ENCODE measurements at places on chromosomes 5 and 9. TPM values are rescaled to one million over a fixed set of nuclear protein-coding genes. Genes with fewer than 3 reads are reported as not detected.

IL13 gene
- total RNA-seq, result not detected

LCP2 gene
- total RNA-seq, result not detected

FRMD3 gene
- 0.10 TPM for total RNA-seq

PCDHGB7 gene
- total RNA-seq, result 1.1 TPM

PLPP7 gene
- not detected for total RNA-seq

MYORG gene
- total RNA-seq, result 6.5 TPM

STC2 gene
- total RNA-seq, result 10.2 TPM

RNF183 gene
- not detected for total RNA-seq

PLAC8L1 gene
- total RNA-seq, result not detected

DNM1 gene
- 1.4 TPM for total RNA-seq

SLC6A7 gene
- total RNA-seq, result not detected

ACOT12 gene
- not detected for total RNA-seq

PTPRD gene
- 0.11 TPM for total RNA-seq

SLC25A48 gene
- not detected for total RNA-seq

EPB41L4B gene
- 6.5 TPM for total RNA-seq

NUTM2G gene
- not detected for total RNA-seq

PCDHB9 gene
- 0.10 TPM for total RNA-seq

SLC44A1 gene
- 35.8 TPM for total RNA-seq

SLC25A46 gene
- total RNA-seq, result 46.4 TPM

PCDHGB4 gene
- total RNA-seq, result 0.32 TPM

GDF9 gene
- total RNA-seq, result 0.14 TPM

BTF3 gene
- total RNA-seq, result 729 TPM

CATSPER3 gene
- 0.10 TPM for total RNA-seq

FOXD4L5 gene
- total RNA-seq, result 0.07 TPM

CDC14B gene
- total RNA-seq, result 13.2 TPM

SVEP1 gene
- total RNA-seq, result not detected

CCDC152 gene
- 2.8 TPM for total RNA-seq

MBLAC2 gene
- total RNA-seq, result 5.5 TPM

ENTPD2 gene
- total RNA-seq, result 0.56 TPM

FAXDC2 gene
- 4.7 TPM for total RNA-seq

DNAI1 gene
- total RNA-seq, result not detected

EIF4EBP3 gene
- 2.5 TPM for total RNA-seq

PCDHB2 gene
- total RNA-seq, result 0.10 TPM

NACC2 gene
- total RNA-seq, result 8.3 TPM

Measured in foreskin keratinocyte (primary cell).